ENCODE measurements at places on chromosomes 12 and 14. TPM values are rescaled to one million over a fixed set of nuclear protein-coding genes. Genes with fewer than 3 reads are reported as not detected.

Gene BIN2
- total RNA-seq: 87.9 TPM

Gene NGB
- total RNA-seq: not detected

- H3K27me3 ChIP-seq: no peaks in the 10 kb centered on the region
- H3K27ac ChIP-seq: no peak overlapping the region
- no peaks in the 10 kb centered on the region for H3K4me1 ChIP-seq
- DNase-seq: no peak
Observed at GRCh38 chr12:63888908-63889635, 44.6 kb downstream of the SRGAP1 start.

DNA sequence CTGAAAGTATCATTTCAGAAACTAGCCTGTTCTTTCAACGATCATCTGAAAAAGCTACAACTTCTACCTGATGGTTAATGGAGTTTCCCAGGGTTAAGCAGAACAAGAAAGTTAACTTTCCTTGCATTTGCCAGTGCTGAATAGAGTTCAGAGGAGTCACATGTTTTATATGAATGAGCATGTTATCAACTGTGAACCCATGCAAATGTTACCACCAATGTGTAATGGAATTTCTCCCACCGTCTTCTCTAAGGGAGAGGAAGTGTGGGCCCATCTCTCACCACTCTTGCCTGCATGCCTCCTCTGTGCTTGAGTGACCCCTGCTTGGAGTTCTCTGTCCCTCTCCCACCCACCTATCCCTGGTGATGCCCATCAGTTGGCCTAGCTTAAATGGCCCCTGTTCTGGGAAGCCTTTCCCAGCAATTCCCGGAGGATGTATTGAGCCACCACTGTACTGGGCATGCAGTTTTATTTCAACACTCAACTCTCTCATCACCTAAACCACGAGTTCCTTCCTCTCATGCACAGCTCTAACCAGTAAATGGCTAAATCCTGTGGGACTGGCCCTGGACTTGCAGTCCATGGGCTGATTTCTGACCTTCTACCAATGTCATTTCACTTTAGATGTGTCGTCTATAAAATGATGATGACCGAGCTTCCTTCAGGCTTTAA, 159.8 kb downstream of the RPAP3 start:
- no peak overlapping the region for H3K4me3 ChIP-seq
- H3K36me3 ChIP-seq: no peaks in the 10 kb centered on the region
- H3K4me1 ChIP-seq: no peaks in the 10 kb centered on the region

GRCh38 chr14:88255798-88256197, 67.3 kb downstream of the KCNK10 start:
- no peak overlapping the region for H3K4me3 ChIP-seq
- H3K27me3 ChIP-seq: no peaks in the 10 kb centered on the region
- DNase-seq: no peak
- no peak overlapping the region for H3K27ac ChIP-seq
- H3K36me3 ChIP-seq: no peaks in the 10 kb centered on the region

DNA sequence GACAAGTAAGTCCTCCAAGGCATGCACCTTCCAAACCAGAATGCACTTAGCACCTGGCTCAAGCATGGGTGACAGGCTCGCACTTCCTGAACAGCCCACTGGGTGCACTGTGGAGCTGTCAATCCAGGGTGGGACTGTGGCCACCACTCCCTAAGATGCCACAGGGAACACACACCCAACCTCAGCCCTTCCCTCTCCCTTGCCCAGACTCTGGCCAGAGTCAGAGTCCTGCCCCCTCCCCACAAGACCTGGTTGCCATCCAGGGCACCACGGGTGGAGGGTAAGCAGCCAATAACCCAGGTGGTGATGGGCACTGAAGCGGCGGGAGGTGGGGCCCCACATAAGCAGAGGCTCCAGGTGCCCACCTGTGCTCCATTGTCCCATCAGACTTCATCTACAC, 160.6 kb downstream of the MYRFL start:
- DNase-seq: no peak
- H3K27ac ChIP-seq: no peak overlapping the region
- no peaks in the 10 kb centered on the region for H3K36me3 ChIP-seq
- no peaks in the 10 kb centered on the region for H3K27me3 ChIP-seq
